ENCODE measurements at places on chromosomes 16 and 17. TPM values are rescaled to one million over a fixed set of nuclear protein-coding genes. Genes with fewer than 3 reads are reported as not detected.

GRB7 gene
- not detected for polyA plus RNA-seq

COASY gene
- polyA plus RNA-seq: 8.2 TPM

KRT39 gene
- polyA plus RNA-seq: not detected

TBC1D3C gene
- 8.1 TPM for polyA plus RNA-seq

ELMO3 gene
- polyA plus RNA-seq: 2.2 TPM

Measured in neural cell (in vitro differentiated cells).